ENCODE measurements at places on chromosomes 16 and 17. TPM values are rescaled to one million over a fixed set of nuclear protein-coding genes. Genes with fewer than 3 reads are reported as not detected.

KRT9 gene
- total RNA-seq = not detected

SNX11 gene
- 7.3 TPM for total RNA-seq

TACO1 gene
- total RNA-seq = 14.6 TPM

ICAM2 gene
- total RNA-seq = 43.3 TPM

KRTAP1-5 gene
- total RNA-seq = not detected

SPHK1 gene
- 2.1 TPM for total RNA-seq

ACSM2A gene
- not detected for total RNA-seq

NTN1 gene
- 6.8 TPM for total RNA-seq

MT1H gene
- not detected for total RNA-seq

SALL1 gene
- total RNA-seq = not detected

CPNE7 gene
- total RNA-seq = not detected
